Esophagus muscularis mucosa (tissue), 4 donors: ENCODE measurements at places on chromosomes 2 and 18. TPM values are rescaled to one million over a fixed set of nuclear protein-coding genes. Genes with fewer than 3 reads are reported as not detected.

The PLGLB1 gene
- total RNA-seq, result 3.4 TPM

The CYP26B1 gene
- 1.2 TPM for total RNA-seq

The AQP12A gene
- not detected for total RNA-seq

The DTNA gene
- total RNA-seq, result 221 TPM

The ONECUT2 gene
- not detected for total RNA-seq

The RIT2 gene
- total RNA-seq, result not detected

- H3K36me3 ChIP-seq, result peaks cover 5% of the 10 kb centered on the region
- H3K4me3 ChIP-seq, result no peak overlapping the region
- H3K27ac ChIP-seq, result no peak overlapping the region
- no peak for DNase-seq
These were observed 308.0 kb downstream of the AFF3 start for GRCh38 chr2:99834426-99834825.

DNA sequence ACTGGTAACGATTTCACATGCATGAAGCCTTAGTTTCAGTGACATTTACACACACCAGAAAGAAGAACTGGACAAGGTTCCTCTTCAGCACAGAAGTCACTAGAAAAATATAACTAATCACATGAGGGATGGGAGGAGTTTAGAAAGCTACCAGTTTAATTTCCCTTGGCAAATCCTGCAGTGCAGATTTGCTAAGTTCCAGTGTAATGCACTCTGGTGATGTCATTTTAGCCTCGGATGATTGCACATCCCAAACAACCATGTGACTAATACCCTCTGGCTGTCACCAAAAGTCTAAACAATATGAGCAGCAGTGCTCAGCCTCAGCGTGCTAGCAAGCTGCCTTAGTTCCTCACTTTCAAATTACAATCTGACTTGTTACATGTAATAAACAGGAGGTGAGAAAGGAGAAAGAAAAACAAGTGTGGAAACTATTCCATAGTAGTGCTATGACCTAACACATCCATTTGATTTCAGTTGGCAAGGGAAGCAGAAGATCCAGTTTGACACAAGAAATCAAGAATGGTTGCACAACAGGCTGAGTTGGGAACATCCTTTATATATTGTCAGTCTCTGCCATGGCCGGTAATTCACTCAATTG lies 35.3 kb upstream of the PPP1CB start:
- no peaks in the 10 kb centered on the region for H3K36me3 ChIP-seq
- peaks cover 30% of the 10 kb centered on the region for H3K4me1 ChIP-seq
- DNase-seq, result no peak
- peak overlapping the region; percentile 84 for H3K27ac ChIP-seq

GRCh38 chr2:43269074-43269572 lies 42.7 kb upstream of the ZFP36L2 start:
- H3K4me1 ChIP-seq, result peaks cover 58% of the 10 kb centered on the region
- H3K4me3 ChIP-seq, result no peak overlapping the region
- H3K27me3 ChIP-seq, result no peaks in the 10 kb centered on the region

- no peaks in the 10 kb centered on the region for H3K4me1 ChIP-seq
- H3K27ac ChIP-seq, result no peak overlapping the region
- no peak for DNase-seq
- H3K27me3 ChIP-seq, result no peaks in the 10 kb centered on the region
- no peak overlapping the region for H3K4me3 ChIP-seq
These were observed 56.3 kb upstream of the CCDC195 start for GRCh38 chr2:224772494-224772893.

- DNase-seq, result no peak
- no peak overlapping the region for H3K4me3 ChIP-seq
- no peaks in the 10 kb centered on the region for H3K4me1 ChIP-seq
- no peak overlapping the region for H3K27ac ChIP-seq
- no peaks in the 10 kb centered on the region for H3K27me3 ChIP-seq
These were observed 68.3 kb upstream of the RND3 start for GRCh38 chr2:150555611-150556356.

DNA sequence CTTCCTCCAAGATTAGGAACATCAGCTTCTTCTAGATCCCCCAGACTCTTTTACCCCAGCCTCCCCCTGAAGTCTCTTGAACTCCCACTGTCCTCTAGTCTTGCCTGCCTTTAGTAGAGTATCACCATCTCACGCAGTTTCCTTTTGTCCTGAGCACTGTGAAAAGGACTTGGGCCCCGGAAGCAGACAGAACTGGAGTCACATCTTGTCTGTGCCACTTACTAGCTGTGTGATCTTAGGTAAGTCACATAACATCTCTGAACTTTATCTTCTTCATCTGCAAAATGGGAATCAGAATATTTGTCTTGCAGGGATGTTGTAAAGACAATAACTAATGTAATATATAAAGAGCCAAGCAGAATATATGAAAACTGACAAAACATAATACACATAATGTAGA lies 8.4 kb upstream of the TRABD2A start:
- DNase-seq, result no peak
- H3K27ac ChIP-seq, result no peak overlapping the region
- peaks cover 8% of the 10 kb centered on the region for H3K4me1 ChIP-seq

DNA sequence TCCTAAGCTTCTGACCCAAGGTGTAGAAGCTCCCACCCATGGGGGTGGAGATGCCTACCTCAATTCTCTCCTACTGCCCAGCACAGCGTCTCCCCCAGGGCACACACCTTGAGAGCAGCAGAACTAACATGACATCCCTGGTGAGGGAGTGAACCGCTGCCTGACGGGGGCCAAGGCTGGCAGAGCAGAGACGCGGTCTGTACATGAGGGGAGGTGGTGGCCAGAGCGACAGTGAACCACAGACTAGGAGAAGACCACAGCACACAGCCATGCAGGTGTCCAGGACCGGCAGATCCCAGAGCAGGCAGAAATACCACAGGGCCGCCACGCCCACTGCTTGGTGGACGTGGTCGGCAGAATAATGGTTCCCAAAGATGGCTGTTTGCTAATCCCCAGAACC lies 40.4 kb downstream of the TFCP2L1 start:
- no peaks in the 10 kb centered on the region for H3K36me3 ChIP-seq
- H3K27me3 ChIP-seq, result no peaks in the 10 kb centered on the region
- no peak overlapping the region for H3K27ac ChIP-seq
- no peak overlapping the region for H3K4me3 ChIP-seq
- no peaks in the 10 kb centered on the region for H3K4me1 ChIP-seq

DNA sequence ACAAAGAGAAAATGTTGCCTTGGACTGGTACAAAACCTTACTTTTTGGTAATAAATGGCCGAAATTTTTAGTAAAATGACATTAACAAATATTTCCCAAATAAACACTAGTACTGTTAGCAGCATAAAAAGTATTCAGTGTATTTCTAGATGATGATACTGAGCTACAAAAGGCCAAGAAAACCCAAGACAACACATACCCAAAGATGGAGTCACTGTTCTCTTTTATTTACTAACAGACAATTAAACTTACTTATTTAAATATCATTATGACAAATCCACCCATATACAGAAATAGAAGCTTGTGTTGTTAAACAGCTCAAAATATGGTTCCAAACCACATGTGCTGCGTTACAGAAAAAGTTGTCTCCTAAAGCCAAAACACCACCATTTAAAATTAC lies 239.9 kb downstream of the ZEB2 start:
- DNase-seq, result no peak
- no peak overlapping the region for H3K4me3 ChIP-seq
- no peaks in the 10 kb centered on the region for H3K36me3 ChIP-seq
- H3K27me3 ChIP-seq, result no peaks in the 10 kb centered on the region
- H3K4me1 ChIP-seq, result no peaks in the 10 kb centered on the region
- H3K27ac ChIP-seq, result no peak overlapping the region

GRCh38 chr18:47931718-47932103 lies 1.3 kb upstream of the SMAD2 start:
- no peak for DNase-seq
- no peaks in the 10 kb centered on the region for H3K36me3 ChIP-seq
- H3K4me3 ChIP-seq, result peak overlapping the region; percentile 78
- peak overlapping the region; percentile 97 for H3K27ac ChIP-seq

- no peak overlapping the region for H3K4me3 ChIP-seq
- no peaks in the 10 kb centered on the region for H3K36me3 ChIP-seq
- H3K27ac ChIP-seq, result no peak overlapping the region
- no peak for DNase-seq
These were observed 39.7 kb downstream of the TMEM177 start for GRCh38 chr2:119718501-119719260.

DNA sequence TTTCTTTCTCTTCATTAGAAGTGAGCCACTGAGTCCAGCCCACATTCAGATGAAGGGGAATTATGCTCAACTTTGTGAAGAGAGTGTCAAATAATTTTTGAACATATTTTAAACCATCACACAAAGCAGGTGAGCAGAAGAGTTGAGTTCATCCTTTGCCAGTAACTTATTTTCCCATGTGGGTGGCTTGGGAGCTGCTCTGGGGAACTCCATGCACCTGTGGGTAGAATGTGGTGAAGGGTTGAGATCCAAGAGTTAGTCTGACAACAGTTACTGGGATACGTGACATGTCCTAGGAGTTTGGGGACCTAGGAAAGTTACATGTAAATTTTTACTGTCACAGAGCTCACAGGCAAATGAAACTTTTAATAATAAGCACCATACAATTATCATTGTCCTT lies 21.6 kb downstream of the MAPK4 start:
- no peaks in the 10 kb centered on the region for H3K27me3 ChIP-seq
- no peaks in the 10 kb centered on the region for H3K4me1 ChIP-seq
- no peaks in the 10 kb centered on the region for H3K36me3 ChIP-seq
- no peak overlapping the region for H3K27ac ChIP-seq

- no peak overlapping the region for H3K4me3 ChIP-seq
- no peak overlapping the region for H3K27ac ChIP-seq
These were observed 36.0 kb downstream of the RMC1 start for GRCh38 chr18:23539296-23539695.

- no peaks in the 10 kb centered on the region for H3K27me3 ChIP-seq
- no peaks in the 10 kb centered on the region for H3K4me1 ChIP-seq
- H3K36me3 ChIP-seq, result no peaks in the 10 kb centered on the region
- no peak overlapping the region for H3K27ac ChIP-seq
These were observed 836.0 kb upstream of the CDH2 start for GRCh38 chr18:29012883-29013465.

DNA sequence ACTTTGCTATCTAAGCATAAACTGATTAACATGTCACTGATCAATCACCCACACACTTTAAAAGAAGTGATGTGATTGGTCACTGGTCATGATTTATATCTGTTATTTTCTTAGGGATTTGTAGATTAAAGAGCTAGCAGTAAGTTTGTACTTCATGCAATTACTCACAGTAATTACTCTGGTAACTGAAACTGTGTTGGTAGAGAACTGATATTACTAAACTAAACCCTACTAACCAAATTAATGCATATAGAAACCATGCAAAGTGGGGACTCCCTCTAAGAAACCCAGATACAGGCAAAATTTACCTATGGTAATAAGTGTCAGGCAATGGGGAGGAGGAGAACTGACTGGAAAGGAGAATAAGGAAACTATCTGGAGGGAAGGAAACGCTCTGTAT lies 44.8 kb upstream of the C2orf15 start:
- no peaks in the 10 kb centered on the region for H3K36me3 ChIP-seq
- no peak overlapping the region for H3K4me3 ChIP-seq
- no peaks in the 10 kb centered on the region for H3K27me3 ChIP-seq
- DNase-seq, result no peak
- no peaks in the 10 kb centered on the region for H3K4me1 ChIP-seq

DNA sequence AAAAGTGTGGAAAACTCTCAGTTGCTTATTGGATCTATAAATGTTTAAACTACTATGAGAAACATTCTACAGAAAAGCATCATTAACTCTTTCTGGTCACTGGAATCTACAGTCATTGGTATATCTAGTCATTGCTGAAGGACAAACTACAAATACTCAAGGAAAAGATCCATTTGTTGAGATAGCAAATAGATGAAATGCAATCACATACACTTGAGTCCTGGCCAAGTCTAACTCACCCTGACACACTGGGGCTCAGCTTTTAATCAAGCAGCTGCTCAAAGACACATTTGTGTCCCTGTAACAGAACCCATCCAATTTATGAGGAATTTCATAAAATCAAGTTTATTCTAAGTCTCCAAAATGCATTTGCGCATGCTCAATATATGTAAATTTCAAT lies 68.7 kb downstream of the CDH2 start:
- H3K4me1 ChIP-seq, result peaks cover 12% of the 10 kb centered on the region
- DNase-seq, result no peak
- H3K4me3 ChIP-seq, result no peak overlapping the region
- H3K27me3 ChIP-seq, result no peaks in the 10 kb centered on the region
- H3K36me3 ChIP-seq, result no peaks in the 10 kb centered on the region
